ENCODE measurements at places on chromosomes 4 and X. TPM values are rescaled to one million over a fixed set of nuclear protein-coding genes. Genes with fewer than 3 reads are reported as not detected.

- no peak for DNase-seq
Observed at GRCh38 chr4:137705171-137705783, 173.0 kb upstream of the PCDH18 start.

DNA sequence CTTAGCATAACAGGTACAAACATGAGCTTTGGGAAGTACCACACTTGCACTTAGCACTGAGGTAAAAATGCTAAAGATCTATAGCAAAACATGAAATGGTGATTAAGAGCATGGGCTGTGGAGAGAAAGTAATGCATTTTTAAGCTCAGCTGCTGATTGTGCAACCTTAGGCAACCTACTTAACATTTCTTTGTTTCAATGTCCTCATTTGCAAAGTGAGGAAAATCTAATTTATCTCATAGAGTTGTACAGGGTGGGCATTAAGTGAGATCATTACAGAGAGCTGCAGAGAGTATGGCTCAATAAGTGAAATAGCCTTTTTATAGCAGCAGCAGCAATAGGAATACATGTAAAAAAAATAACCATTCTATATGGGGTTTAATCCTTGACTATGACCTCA lies 87.0 kb downstream of the PAK3 start:
- DNase-seq = no peak

- DNase-seq = no peak
Observed at GRCh38 chr4:23374259-23374658, 515.6 kb downstream of the PPARGC1A start.

DNA sequence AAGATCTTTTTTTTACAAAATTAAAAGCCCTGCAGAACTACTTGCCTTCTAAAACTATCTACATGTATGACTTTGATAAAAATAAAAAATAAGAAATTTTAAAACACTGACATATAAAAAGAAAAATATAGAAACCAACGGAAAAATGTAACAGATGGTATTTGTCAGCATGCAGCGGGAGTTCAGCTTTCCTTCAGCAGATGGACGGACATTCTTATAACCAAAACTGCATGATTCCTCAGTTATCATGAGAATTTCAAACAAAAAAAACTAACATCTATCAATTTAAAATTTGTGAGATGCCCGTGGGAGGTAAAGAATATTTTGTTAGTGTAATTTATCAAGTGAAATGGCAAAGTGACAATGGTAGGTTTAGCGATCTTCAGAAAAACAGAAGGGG lies 23.2 kb downstream of the RWDD4 start:
- no peak for DNase-seq

DNA sequence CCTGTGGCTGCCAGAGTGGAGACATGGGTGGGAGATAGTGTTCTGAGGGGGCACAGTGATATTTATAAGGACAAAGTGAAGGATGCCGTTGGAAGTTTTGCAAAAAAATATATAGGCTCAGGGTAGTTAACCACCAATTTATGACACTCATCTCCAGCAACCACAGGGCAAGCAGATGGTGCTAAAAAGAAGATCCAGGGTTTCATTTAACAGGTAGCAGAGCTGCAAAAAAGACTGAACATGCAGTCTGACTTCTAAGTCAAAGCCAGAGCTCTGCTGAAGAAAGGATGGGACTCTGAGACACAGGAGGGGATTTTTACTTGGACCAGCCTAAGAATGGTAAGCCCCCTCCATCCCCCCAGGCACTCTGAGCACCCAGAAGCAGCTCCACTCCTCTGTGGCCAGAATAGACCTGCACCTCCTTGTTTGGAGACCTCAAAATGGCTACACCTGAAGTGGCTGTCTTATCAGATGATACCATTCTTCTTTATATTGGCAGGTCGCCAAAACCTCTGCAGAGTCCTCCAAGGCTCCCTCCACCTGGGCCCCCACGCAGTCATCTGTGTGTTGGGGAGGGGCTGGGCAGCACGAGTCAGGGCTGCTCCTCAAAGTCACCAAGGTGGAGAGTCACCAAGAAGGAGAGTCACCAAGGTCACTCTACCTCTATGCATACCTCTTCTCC lies 161.4 kb upstream of the FAM9B start:
- no peak for DNase-seq

- DNase-seq = no peak
Observed at GRCh38 chrX:19902110-19902509, 14.7 kb upstream of the SH3KBP1 start.

SRPX gene
- 27.9 TPM for total RNA-seq

Data from suprapubic skin (tissue), 4 donors.